ENCODE measurements at places on chromosomes 12 and 14.
A peak's percentile ranks its signal among the peaks of the same experiment; 100 is the strongest.

GRCh38 chr12:14399871-14400270 lies 34.4 kb downstream of the ATF7IP start:
- DNase-seq: no peak

- DNase-seq: no peak
These were observed 100.9 kb upstream of the CPNE8 start for GRCh38 chr12:39006286-39006685.

DNA sequence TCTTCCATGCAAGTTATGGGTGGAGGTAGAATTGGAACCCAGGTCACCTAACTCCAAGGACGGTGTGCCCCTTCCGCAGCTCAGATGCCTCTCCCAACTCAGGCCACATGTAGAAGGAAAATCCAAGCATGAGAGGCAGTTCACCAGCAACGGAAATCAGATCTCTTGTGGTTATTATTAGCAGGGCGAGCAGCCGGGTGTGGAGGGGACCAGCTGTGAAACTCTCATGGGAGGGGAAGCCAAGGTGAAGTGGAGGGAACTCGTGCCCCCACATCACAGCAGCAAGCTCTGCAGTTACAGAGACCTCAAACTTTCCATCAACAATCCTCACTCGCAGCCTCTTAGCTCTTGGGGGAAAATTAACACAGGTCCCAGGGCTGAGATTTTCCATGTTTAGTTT lies 79.7 kb downstream of the KSR2 start:
- DNase-seq: no peak

DNA sequence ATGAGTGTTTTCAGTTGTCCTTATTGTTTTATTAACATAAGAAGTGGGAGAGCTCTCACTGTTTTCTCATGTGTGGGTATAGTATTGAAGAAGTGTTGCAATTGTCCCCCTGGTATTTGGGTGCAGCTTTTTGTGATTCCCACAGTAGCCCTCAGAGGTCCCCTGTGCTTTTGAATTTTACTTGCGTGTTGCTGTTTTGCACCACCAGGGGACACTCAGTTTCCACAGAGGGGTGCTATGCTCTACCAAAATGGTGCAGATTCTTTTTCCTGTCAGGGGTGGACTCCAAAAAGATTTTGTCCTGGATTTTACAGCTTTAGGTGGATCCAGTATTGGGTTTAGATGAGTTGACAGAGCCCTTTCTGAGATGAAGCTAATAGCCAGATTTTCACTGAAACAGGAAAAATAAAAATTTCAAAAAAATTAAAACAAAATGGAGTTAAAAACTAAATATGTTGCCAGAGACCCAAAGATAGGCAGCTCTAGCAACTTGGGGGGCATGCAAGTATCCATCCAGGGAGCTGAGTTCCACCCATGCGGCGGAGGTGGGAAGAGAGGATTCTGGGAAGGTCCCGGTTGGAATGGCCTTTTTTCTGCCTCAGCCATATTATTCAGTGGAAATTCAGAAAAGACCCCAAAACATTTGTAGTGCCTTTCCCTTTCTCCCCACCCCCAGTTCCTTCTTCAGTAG lies 50.2 kb downstream of the TTLL5 start:
- DNase-seq: no peak

- DNase-seq: peak; percentile 51
These were observed at the start of gene CAPS2 for GRCh38 chr12:75329918-75330826. Gene CAPS2 (minus strand): TSS chr12:75330324. CDS start chr12:75326498, 3,826 bp downstream.

GRCh38 chr12:107992870-107993451 lies 136.1 kb upstream of the WSCD2 start:
- no peak for DNase-seq
